ENCODE measurements at places on chromosomes 2 and 18.
A peak's percentile ranks its signal among the peaks of the same experiment; 100 is the strongest.

GRCh38 chr2:21276163-21276562 lies 152.4 kb downstream of the TDRD15 start:
- DNase-seq: no peak

- DNase-seq: no peak
These were observed 846.4 kb downstream of the DCDC2C start for GRCh38 chr2:4549666-4550210.

DNA sequence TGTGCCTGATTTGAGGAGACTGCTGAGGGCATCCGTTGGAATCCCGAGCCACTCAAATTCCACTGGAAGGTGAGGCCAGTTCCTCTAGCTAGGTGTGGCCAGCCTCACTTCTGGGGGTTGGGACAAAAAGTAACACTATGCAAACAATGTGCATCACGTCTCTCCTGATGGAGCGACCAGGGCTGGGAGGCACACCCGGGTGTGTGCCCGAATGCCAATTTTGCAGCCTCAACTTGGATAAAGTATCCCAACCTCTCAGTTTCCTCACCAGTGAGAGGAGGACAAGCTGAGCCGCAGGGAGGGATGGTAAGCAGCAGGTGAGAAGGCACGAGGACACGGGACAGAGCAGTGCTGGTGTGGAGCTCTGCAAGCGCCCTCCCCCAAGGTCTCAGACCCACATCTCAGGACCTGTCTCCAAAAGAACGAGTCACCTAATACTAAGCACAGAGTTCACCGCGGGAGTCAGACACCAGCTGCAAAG lies 218.3 kb downstream of the HAUS1 start:
- no peak for DNase-seq

- DNase-seq: no peak
These were observed 571.2 kb upstream of the ACVR2A start for GRCh38 chr2:147273628-147274027.

GRCh38 chr2:236968101-236968879 lies 117.4 kb upstream of the COPS8 start:
- DNase-seq: peak; percentile 26

All from effector CD4-positive, alpha-beta T cell (primary cell).